ENCODE measurements at places on chromosomes 6 and 20.

DNA sequence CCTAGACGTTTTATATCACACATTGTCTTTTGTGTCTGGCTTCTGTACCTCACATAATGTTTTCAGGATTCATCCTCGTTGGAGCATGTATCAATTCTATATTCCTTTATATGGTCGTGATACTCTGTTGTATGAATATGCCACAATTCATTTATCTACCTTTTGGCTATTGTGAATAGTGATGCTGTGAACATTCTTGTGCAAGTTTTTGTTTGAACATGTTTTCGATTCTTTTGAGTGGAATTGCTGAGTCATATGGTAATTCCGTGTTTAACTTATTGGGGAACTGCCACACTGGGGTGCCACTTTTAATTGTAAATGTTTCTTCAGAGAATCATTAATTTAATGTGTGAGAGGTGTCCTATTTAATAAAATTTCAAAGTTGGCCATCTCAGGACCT lies 101.2 kb downstream of the SLC35B3 start:
- no peak for DNase-seq

GRCh38 chr6:39366931-39367618 lies 44.6 kb upstream of the KCNK16 start:
- no peak for DNase-seq

DNA sequence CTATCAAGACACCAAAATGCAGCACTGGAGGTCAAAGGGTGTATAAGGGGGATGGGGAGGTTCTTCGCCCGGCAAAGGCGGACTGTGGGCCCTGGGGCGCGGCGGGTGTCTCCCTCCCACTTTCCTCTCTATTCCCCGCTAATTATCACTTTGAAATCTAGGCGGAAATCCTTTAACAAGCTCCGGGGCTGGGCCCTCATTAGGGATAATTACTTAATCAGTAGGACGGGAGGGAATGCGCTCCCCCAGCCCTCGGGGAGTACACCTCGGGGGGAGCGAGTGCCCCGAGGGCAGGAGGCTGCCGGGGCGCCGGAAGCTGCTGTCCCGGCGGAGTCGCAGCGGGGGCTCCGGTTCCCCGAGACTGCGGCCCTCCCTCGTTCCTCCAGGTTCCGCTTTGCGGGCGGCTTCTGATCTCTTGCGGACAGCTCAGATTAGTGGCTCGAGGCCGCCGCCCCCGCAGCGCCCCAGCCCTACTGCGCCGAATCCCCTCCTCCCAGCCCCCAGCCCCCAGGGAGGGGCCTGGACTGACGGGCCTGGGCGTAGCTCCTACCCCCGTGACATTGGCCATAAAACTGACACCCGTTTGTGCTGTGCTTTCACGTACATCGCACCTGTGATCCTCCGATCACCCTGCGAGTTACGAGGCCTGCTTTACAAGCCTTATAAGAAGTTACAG lies 14.7 kb downstream of the MUCL3 start:
- no peak for DNase-seq

DNA sequence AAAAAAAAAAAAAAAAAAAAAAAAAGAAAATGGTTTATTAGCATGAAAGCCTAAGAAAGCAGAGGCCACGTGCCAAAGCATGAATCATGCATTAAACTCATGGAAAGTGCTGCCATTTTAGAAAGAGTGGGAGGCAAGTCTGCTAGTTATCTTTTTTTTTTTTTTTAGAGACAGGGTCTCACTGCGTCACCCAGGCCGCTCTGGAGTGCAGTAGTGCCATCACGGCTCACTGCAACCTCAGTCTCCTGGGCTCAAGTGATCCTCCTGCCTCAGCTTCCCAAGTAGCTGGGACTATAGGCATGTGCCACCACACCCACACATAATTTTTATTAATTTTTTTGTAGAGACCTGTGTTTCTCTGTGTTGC lies 5.2 kb downstream of the VWA7 start:
- DNase-seq: no peak

DNA sequence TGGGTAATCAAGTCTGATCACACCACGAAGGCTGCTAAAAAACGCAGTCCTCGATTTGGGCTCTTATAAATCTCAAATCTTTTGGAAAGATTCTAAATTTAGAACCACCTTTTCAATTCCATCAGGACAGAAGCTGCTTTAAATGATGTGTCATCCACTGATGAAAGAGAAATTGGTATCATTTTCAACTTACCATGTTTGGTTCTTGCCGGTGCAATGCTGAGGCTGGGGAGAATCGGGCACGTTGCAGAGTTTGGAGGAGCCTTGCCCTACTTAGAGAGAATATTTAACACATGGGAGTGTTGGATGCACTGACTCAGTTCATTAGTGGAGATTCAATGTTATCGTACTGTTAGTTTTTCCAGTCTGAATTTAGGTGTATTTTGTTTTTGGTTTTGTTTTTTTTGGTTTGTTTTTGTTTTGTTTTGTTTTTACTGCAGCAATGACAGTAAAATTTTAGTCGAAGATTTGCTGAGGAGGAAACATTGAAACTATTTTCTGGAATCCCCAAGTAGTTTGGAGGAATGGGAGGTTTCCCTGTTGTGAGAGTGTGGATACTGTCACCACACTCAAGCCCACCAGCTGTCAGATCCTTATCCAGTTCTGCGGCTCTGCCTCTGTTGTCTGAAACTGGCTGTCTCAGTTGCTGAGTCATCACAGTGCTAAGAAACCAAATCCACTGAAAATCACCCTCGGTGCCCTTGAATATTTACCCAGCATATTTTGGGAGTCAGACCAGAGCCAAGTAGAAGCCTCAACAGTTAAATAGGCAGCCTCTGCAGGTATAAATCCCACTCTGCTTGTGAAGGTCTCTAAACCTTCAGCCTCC lies 497.0 kb downstream of the BTBD3 start:
- no peak for DNase-seq

DNA sequence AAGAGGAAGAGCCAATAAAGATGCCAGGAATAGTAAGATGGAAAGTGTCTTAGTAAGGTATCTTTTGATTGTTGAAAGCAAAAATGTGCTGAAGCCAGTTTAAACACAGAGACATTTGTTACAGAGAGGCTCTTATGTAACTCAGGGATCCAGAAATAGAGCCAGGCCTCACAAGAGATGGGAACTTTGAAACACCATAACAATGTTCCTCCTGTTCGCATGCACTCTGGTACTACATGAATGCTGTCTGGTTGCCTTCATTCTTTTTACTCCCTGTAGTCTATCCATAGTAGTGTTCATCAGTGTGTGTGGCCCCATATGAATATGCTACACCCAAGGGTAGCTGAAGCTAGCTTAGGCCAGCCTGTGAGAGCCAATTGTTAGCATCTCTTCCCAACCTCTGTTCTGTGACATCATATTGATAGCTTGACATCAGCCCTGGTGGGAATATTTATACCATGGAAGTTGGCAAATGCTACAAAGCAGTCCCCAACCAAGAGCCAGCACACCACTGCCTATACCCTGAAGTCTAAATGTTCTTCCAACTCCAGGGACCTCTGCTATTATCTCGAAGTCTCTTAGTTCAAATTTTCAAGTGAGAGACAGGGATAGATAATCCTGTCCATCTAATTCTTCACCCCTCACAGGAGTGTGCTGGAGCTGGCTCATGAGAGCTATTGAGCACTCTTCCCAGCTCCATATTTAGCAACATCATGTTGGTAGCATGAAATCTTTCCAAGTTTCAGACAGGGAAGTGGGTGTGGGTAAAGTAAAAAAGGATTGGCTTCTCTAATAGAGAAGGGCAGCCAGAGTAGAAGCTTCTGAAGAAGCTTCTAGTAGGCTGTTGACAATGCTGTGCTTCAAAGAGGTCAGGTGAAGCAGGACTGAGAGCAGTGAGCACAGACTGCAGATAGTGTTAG lies 7.0 kb downstream of the NDUFAF5 start:
- no peak for DNase-seq

GRCh38 chr6:11791354-11792107 lies 12.9 kb upstream of the ADTRP start:
- no peak for DNase-seq

- DNase-seq: no peak
These were observed 146.0 kb upstream of the SPACA1 start for GRCh38 chr6:87901613-87902012.

DNA sequence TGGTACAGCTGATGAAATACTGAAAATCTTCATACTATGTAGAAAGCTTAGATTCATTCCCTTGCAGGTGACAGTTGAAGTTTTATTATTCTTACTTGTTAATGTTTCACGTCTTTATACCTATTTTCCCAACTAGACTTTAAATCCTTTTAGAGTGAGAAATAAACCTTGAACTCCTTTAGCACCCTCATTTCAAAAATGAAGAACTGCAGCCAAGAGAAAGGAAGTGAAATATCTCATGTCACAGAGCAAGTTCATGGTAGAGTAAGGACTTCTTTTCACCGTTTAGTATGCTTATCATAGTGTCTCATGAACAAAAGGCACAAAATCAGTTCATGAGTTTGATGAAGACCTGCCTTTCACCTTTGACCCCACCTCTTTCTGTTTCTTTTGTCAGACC lies 38.5 kb downstream of the ORC3 start:
- DNase-seq: no peak

GRCh38 chr20:23127506-23128279 lies 41.6 kb upstream of the CD93 start:
- no peak for DNase-seq

DNA sequence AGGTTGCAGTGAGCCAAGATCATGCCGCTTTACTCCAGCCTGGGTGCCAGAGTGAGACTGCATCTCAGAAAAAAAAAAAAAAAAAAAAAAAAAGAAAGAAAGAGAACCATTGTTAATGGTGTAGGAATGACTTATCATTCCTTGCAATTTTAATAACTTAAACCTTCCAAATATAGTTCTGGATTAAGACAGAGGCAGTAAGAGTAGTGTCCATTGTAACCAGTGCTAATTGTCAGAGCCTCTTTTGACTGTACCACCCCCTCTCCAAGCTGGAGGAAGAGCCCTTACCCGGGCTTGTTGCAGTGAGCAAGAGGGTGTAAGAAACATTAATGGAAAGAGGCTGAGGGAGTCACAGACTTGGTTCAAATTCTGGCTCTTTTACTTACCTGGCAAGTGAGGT lies 53.8 kb downstream of the SASH1 start:
- DNase-seq: no peak

DNA sequence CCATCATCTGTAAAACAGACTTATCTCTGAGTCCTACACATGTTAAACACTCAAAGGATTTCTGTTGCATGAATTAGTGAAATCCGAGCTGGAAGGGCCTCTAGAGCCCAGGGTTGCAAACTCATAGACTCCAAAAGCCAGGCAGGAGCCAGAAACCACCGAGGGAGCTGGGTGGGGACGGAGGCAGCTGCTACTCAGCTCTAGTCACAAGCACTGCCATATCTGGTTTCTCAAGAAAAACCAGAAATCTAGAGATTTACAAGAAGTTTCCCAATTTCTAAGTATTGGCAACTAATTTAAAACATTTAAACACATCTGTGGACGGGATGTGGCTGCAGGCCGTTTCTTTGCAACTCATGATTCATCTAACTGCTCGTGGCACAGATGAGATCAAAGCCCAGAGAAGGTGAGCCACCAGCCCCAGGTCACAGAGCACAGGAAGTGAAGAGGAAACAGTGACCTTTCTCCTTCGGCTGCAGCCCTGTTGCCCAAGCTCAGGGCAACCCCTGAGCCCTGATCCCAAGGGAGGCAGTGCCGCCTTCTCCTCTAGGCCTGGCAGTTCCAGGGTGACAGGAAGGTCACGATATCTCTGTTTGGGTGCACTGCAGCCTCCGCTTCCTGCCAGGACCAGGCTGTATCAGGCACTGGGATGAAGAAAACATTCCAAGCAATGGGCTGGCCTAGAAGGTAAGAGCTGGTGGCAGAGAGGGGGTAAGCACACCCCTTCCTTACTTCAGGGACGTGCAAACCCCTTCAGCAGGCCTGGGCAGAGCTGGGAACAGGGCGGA lies 26.4 kb upstream of the PTGIS start:
- DNase-seq: peak; percentile 92

DNA sequence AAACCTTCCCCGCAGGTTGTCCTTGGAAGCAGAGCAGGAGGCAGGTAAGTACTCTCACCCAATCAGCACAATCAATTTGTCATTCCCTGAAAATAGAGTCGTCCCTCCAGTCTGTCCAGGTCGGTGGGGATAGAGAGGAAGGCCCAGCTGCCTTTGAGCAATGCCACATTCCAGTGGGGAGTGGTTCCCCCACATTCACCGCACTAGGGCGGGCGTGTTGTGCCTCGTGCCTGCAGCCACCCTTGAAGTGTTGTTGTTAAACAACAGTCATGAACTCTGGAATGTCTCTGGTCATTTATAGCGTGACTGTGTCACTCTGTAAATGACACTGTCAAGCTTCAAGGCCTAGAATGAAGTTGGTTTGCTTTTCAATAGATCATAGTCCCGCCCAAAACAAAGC lies 33.4 kb downstream of the PRDM1 start:
- DNase-seq: no peak

- DNase-seq: no peak
These were observed 74.8 kb upstream of the SIRPA start for GRCh38 chr20:1820138-1821079.

DNA sequence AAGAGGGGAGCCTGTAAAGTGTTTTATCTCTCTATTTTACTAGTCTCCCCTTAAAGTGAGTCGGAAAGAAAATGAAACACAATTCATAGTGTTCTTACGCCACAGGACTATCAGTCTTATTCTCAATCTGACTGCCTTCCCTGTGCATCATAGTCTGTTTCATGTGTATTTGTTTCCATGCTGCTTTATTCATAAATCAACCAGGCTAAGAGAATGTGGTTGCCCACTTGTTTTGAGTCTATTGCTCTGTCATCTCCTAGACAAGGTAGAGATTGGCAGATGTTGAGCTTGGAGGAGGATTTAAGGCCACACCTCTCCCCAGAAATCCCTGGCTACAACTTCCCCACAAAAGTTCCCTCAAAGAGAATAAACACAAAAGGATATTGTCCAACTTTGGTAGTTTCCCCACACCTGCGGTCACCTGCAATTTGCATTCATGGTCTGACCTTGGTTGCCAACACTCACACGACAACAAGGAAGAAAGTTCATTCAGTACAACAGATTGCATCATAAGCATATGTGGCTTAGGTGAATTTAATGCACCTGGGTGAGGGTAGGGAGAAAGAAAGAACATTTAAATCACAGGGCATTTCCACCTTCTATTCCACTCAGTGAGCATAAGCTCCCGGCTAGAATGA lies 167.1 kb upstream of the FBXL4 start:
- no peak for DNase-seq

- DNase-seq: no peak
These were observed 2.1 kb upstream of the LAMA5 start for GRCh38 chr20:62368976-62369814.

DNA sequence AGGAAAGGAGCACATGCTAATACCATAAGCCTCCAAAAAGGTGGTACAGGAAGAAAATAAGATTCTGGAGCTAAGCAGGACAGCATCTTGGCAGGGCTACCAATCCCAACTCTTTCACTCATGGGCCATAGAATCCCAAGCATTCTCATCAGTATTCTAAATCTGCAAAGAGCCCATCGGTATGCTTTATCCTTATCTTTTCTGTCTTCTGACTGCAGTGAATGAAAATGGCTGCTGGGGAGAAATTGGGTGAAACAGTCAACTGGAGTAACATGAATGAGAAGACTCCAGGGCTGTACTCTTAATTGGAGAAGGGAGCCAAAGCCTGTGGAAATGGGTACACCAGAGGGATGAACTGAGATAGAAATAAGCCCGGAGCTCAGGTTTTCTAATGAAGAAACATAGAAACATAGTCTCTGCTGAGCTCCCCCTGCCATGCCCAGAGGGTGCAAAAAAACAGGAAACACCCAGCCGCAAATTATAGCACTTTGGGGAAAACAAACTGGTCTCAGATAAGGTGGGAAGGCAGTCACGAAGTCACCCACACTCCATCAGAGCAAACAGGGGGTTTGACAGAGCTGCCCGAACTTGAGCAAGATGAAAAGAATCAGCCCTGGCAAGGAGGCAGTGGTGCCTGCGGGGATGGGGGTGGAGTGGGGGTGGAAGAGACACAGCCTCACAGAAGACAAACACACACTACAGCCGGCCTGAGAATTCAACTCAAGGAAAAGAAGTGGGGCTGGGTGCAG lies 35.4 kb upstream of the E2F3 start:
- no peak for DNase-seq
